ENCODE measurements at places on chromosomes 7 and 10.
A peak's percentile ranks its signal among the peaks of the same experiment; 100 is the strongest.

- no peak for DNase-seq
Observed at GRCh38 chr7:130655286-130655685, 13.3 kb downstream of the COPG2 start.

- DNase-seq: no peak
Observed at GRCh38 chr7:115042596-115042995, 120.7 kb downstream of the MDFIC start.

DNA sequence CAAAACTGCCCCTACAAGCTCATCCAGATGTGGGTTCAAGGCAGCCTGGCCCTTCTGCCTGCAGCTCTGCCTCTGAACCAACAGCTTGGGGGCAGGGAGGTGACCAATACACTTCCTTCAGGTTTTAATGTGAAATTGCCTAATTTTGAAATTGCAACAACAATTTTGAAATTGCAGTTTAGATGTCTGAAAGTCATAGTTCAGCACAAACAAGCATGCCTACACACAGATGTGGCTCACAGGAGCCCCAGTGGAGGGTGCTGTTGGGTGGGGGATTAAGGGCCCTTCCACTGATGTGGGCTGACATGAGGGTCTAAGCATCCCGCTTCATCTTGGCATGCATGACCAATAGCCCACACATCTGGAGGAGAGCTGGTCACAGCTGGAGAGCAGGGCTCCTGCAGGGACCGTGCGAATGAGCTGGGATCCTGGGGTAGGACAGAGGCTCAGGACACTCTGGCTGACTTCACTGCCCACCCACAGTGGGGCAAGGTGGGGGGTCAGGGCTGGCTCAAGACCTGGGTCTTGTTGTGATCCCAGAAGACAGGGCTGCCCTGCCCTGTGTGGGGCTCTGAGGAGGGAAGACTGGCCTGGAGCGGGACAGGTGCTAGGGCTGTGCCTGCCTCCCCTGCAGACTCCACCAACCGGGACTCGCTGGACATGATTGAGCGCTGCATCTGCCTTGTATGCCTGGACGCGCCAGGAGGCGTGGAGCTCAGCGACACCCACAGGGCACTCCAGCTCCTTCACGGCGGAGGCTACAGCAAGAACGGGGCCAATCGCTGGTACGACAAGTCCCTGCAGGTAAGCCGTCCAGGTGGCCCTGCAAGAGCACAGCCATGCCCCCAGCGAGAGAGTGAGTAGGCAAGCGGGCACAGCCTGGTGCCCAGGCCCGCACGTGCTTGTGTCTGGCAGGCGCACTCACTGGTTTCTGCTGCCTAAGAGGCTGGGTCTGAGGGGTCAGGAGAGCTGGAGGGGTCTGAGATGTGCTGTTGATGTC, 32.3 kb downstream of the CHAT start:
- DNase-seq: peak; percentile 24

DNA sequence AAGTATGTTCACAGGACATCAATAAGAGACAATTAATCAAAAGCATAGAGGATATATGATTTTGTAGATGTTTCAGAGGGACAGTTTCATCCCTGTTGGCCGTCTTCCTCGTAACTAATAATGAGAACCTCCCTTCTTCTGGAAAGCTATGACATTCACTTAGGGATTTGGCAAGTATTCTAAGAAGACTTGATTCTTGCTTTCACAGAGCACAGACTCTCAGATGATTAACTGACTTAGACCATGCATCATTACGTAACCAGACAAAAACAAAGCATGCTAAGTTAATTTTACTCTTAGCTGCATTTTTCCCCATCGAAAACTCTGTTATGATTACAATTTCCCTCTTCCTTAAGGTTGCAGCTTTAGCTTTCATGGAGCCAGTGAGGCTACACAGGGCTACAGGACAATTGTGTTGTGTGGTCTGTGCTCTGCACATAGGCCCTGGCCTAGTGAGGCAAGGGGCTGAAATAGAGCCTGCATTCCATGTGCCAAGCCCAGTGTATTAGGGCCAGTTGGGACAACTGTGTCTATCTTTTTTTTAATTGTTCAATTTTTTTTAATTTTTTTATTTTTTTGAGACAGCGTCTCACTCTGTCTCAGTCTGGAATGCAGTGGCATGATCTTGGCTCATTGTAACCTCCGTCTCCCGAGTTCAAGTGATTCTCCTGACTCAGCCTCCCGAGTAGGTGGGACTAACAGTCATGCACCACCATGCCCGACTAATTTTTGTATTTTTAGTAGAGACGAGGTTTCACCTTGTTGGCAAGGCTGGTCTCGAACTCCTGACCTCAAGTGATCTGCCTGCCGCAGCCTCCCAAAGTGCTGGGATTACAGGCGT, 105.3 kb downstream of the PLXDC2 start:
- DNase-seq: peak; percentile 30

GRCh38 chr10:95346715-95347401, 56.1 kb upstream of the PDLIM1 start:
- no peak for DNase-seq

- DNase-seq: no peak
Observed at GRCh38 chr10:25493122-25493893, 318.5 kb downstream of the GPR158 start.

DNA sequence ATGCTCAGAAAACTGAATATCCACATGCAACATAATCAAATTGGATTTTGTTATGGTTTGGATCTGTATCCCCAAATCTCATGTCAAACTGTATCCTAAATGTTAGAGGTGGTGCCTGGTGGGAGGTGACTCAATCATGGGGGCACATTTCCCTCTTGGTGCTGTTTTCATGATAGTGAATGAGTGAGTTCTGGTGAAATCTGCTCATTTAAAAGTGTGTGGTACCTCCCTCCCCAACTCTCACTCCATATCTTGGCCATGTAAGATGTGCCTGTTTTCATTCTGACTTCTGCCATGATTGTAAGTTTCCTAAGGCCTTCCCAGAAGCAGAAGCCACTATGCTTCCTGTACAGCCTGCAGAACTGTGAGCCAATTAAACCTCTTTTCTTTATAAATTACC, 239.6 kb upstream of the KLF14 start:
- DNase-seq: no peak

GRCh38 chr7:124943472-124943871, 13.8 kb upstream of the POT1 start:
- no peak for DNase-seq

DNA sequence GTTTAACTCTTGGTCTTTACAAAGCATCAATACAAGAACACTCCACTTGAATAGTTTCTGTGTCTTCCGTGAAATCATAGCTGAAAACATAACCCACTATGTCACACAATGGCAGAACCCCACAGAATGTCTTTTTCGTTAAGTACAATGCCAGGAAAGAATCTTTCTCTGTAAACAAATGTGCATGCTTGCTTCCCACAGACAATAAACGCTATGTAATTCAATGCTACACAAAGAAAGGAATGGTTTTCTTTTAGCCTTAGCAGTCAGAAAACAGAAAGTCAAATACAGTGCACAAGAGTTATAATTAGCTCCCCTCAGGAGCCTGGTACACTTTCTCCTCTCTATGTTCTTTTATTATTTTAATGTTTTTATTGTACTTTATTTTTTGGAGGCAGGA, 186.1 kb downstream of the SRPK2 start:
- DNase-seq: no peak

- DNase-seq: no peak
Observed at GRCh38 chr7:85286446-85286845, 99.6 kb upstream of the SEMA3D start.

- DNase-seq: no peak
Observed at GRCh38 chr7:83452256-83452655, 196.7 kb downstream of the SEMA3E start.
